ENCODE measurements at places on chromosomes 3 and 15.

GRCh38 chr15:44227584-44227983, 32.5 kb upstream of the FRMD5 start:
- no peak overlapping the region for H3K27ac ChIP-seq
- no peak overlapping the region for H3K4me3 ChIP-seq
- no peaks in the 10 kb centered on the region for H3K36me3 ChIP-seq
- no peaks in the 10 kb centered on the region for H3K27me3 ChIP-seq
- H3K4me1 ChIP-seq, result no peaks in the 10 kb centered on the region

- H3K4me1 ChIP-seq, result no peaks in the 10 kb centered on the region
- no peaks in the 10 kb centered on the region for H3K27me3 ChIP-seq
- H3K36me3 ChIP-seq, result no peaks in the 10 kb centered on the region
- no peak overlapping the region for H3K4me3 ChIP-seq
- DNase-seq, result no peak
These were observed 29.4 kb upstream of the FBN1 start for GRCh38 chr15:48674876-48675275.

GRCh38 chr3:197802779-197803459, 11.9 kb downstream of the LRCH3 start:
- no peaks in the 10 kb centered on the region for H3K36me3 ChIP-seq
- H3K4me1 ChIP-seq, result peaks cover 24% of the 10 kb centered on the region
- no peak overlapping the region for H3K4me3 ChIP-seq
- no peak overlapping the region for H3K27ac ChIP-seq
- H3K27me3 ChIP-seq, result no peaks in the 10 kb centered on the region
- DNase-seq, result no peak

GRCh38 chr3:122691195-122691594, 10.6 kb downstream of the PARP14 start:
- no peak for DNase-seq
- no peaks in the 10 kb centered on the region for H3K27me3 ChIP-seq
- H3K36me3 ChIP-seq, result peaks cover 52% of the 10 kb centered on the region
- H3K4me3 ChIP-seq, result no peak overlapping the region

DNA sequence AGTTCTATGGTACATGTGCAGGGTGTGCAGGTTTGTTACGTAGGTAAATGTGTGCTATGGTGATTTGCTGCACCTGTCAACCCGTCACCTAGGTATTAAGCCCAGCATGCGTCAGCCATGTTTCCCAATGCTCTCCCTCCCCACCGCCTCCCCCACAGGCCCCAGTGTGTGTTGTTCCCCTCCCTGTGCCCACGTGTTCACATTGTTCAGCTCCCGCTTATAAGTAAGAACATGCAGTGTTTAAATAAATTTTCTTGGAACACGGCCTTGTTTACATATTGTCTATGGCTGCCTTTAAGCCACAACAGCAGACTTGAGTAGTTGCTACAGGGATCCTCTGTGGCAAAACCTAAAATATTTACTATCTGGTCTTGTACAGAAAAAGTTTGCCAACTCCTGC, 41.3 kb upstream of the CORO2B start:
- no peaks in the 10 kb centered on the region for H3K36me3 ChIP-seq
- no peak overlapping the region for H3K4me3 ChIP-seq
- DNase-seq, result no peak
- H3K27ac ChIP-seq, result no peak overlapping the region

DNA sequence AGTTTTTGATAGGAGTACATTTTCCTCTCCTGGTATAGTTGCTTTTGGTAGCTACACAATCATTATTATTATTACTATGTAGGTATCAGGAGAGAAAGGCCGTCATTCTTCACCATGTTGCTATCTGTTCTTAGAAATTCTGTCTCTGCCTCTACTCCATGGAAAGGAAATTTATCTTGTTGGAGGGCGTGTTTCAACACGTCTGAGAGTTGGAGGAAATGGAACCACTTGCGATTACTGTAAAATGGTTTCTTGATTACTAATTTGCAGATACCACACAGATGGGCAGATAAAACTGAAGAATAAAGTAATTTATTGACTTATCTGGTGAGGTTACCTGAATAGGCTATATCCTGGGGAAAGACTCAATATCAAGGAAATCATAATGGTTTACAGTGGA, 488.4 kb downstream of the NR2F2 start:
- no peaks in the 10 kb centered on the region for H3K4me1 ChIP-seq
- no peak overlapping the region for H3K4me3 ChIP-seq
- no peak overlapping the region for H3K27ac ChIP-seq
- no peaks in the 10 kb centered on the region for H3K36me3 ChIP-seq
- no peak for DNase-seq
- H3K27me3 ChIP-seq, result no peaks in the 10 kb centered on the region

DNA sequence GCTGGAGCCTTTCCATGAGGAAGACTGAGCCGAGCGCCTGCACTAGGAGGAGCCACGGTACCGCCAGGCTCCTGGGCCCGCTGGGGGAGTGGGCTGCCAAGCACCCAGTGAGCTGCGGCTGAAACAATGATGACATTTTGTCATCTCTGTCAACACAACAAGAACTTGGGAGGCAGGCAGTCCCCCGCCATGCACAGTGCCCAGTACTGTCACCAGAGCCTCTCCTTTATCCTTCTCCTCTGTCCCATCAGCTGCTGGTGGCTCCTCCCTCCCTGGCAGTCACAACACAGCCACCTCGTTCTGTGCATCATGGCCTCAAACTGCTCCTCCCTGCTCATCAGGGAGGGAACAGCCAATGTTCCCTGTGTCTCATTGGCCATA, 34.0 kb upstream of the PCSK6 start:
- no peak overlapping the region for H3K4me3 ChIP-seq
- no peak overlapping the region for H3K27ac ChIP-seq
- DNase-seq, result peak; percentile 65

GRCh38 chr3:154718053-154718452, 288.1 kb upstream of the GPR149 start:
- no peaks in the 10 kb centered on the region for H3K36me3 ChIP-seq
- no peak overlapping the region for H3K4me3 ChIP-seq
- no peaks in the 10 kb centered on the region for H3K4me1 ChIP-seq
- H3K27me3 ChIP-seq, result no peaks in the 10 kb centered on the region

GRCh38 chr15:96565266-96565665, 234.8 kb downstream of the NR2F2 start:
- H3K27me3 ChIP-seq, result no peaks in the 10 kb centered on the region
- H3K36me3 ChIP-seq, result no peaks in the 10 kb centered on the region
- no peak overlapping the region for H3K4me3 ChIP-seq
- H3K27ac ChIP-seq, result no peak overlapping the region

DNA sequence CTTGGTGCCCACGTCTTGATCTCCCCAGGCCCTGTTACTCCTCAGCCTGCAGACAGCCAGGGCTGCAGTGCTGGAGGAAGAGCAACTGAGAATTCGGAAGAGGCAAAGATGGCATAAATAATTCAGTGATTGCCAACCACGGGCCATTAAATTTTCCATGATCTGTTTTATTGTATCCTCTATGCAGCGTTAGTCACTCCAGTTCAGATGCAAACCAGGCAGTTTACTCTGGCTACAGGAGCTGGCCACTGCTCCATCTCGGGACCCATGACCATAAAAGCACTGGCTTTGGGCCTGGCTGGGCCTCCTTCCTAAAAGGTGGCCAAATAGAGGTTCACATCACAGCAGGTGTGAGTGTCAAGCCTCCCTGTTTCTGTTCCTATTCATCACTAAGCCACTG, 137.6 kb upstream of the TLE3 start:
- H3K4me1 ChIP-seq, result no peaks in the 10 kb centered on the region
- peak; percentile 16 for DNase-seq
- no peak overlapping the region for H3K27ac ChIP-seq
- no peaks in the 10 kb centered on the region for H3K27me3 ChIP-seq
- no peak overlapping the region for H3K4me3 ChIP-seq

DNA sequence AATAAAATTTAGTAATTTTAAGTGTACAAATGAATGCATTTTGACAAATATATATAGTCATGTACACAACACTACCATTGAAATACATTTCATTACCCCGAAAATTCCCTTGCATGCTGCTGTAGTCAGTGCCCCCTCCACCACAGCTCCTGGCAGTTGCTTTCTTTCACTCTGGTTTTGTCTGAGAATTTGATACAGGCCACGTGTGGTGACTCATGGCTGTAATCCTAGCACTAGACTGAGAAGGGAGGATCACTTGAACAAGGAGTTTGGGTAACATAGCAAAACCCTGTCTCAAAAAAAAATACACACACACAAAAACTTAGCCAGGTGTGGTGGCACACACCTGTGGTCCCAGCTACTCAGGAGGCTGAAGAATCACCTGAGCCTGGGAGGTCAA, 65.4 kb downstream of the TFRC start:
- H3K4me1 ChIP-seq, result no peaks in the 10 kb centered on the region
- no peak overlapping the region for H3K27ac ChIP-seq
- H3K36me3 ChIP-seq, result no peaks in the 10 kb centered on the region

DNA sequence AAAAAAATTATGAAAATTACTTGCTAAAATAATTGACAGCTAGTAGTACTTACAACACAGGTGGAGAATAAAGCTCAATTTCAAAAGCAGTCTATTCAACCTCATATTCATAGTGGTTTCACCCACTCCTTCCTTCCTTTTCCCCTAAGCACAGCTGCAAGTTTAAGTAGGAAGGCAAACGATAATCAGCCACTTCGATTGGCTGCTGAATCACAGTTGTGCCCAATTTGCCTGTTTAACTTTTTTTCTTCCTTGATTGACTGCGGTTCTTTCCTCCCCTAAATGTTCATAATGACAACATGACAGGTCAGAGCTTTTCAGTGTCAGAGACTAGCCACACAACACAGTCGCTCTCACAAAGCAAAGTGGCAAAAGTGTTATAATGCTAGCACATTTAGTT, 468.0 kb upstream of the GBE1 start:
- no peak for DNase-seq
- no peaks in the 10 kb centered on the region for H3K36me3 ChIP-seq
- no peak overlapping the region for H3K27ac ChIP-seq
- no peaks in the 10 kb centered on the region for H3K27me3 ChIP-seq

DNA sequence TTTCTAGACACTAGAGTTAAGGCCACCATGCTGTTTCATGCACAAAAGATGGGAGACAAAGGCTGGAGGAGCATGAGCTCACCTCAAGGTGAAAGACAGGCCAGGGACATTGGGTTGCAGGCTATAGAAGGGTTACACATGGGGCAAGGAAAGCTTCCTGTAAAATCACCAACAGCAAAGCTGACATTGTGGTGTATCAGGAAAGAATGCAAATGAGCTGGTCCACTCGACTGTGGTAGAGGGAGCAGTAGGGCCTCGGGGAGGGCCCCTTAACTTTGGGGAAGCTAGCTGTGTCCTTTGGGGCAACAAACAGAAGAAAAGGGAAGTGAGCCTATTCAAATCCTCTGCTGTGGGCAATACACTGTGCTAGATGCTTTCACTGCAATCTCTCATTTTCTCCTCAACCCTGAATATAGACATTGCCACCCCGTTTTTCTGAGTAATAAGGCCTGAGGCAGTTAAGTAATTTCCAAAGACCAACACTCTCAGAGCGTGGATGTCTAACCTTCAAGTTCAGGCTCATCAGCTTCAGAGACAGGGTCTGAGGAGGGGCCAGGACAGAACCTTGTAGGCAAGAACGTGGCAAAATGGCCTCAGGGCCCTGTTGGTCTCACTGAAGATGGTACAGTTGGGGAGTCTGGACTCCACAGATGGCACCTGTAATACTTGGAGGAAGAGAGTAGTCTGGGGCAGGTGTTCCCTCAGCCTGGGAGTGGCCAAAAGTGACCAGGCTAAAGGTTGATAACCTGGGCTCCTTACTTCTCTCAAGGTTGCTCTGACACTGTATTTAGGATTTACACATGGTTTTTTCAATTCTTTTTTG, 24.1 kb downstream of the CX3CR1 start:
- no peaks in the 10 kb centered on the region for H3K36me3 ChIP-seq
- no peak overlapping the region for H3K4me3 ChIP-seq
- H3K27ac ChIP-seq, result peak overlapping the region; percentile 73
- peaks cover 22% of the 10 kb centered on the region for H3K4me1 ChIP-seq

DNA sequence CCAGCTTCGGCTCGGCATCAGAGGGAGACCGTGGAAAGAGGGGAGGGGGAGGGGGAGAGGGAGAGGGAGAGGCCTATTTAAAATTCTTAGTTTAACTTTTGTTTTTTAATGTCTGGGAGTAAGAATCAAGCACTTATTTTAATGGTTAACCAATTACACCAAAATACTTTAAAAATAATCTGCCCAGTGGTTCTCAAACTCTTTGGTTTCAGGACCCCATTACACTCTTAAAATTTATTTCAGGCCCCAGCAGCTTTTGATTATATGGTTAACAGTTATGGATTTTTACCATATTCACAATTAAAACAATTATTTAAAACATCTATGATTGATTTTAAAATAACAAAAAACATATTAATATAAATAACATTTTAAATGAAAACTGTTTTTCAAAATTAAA, 44.5 kb downstream of the NKIRAS1 start:
- H3K4me1 ChIP-seq, result peaks cover 62% of the 10 kb centered on the region
- H3K27ac ChIP-seq, result no peak overlapping the region
- H3K36me3 ChIP-seq, result no peaks in the 10 kb centered on the region
- no peak overlapping the region for H3K4me3 ChIP-seq

DNA sequence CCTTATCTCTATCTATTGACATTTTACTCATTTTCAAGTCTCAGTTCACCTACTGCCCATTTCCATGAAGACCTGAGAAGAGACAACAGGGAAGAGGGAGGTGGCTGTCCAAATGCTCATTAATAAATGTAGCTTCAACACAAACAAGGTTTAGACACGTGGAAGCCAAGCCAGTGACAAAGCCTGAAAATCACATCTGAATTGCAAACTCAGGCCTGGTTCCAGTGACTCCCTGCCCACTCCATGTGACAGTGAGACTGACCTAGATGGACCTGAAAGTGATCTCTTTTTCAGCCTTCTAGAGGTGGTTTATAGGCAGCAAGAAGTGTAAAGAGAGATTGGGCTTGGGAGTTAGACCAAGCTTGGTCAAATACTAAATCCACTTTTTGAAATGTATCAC, 126.6 kb upstream of the BCL6 start:
- H3K4me3 ChIP-seq, result no peak overlapping the region
- no peaks in the 10 kb centered on the region for H3K36me3 ChIP-seq
- no peak overlapping the region for H3K27ac ChIP-seq
- no peaks in the 10 kb centered on the region for H3K27me3 ChIP-seq
- DNase-seq, result no peak
- H3K4me1 ChIP-seq, result no peaks in the 10 kb centered on the region

- H3K4me3 ChIP-seq, result no peak overlapping the region
- no peaks in the 10 kb centered on the region for H3K36me3 ChIP-seq
- no peak for DNase-seq
- H3K4me1 ChIP-seq, result peaks cover 34% of the 10 kb centered on the region
- H3K27ac ChIP-seq, result no peak overlapping the region
These were observed 6.8 kb downstream of the FBLN2 start for GRCh38 chr3:13555753-13556152.

DNA sequence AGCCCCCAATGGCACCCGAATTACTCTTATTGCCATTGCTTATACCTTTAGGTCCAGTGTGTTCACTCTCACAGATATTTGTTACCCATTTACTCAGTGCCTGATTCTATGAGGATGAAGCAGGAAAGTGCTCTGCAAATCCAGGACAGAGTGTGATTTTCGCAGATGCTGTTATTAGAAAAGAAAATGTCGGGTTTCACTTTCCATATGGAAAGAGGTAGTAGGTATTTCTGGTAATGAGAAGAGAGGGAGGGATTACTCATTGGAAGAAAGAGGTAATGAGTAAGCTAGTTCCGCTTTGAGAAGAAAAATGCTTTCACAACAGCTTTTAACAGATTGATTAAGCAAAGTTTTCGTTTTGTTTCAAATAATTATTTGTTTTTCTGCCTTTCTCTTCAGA, 336.3 kb upstream of the CFAP20DC start:
- no peak overlapping the region for H3K4me3 ChIP-seq
- peak overlapping the region; percentile 37 for H3K27ac ChIP-seq
- no peaks in the 10 kb centered on the region for H3K36me3 ChIP-seq

All from spleen (tissue), 13 donors.